Esophagus squamous epithelium (tissue), 5 donors: ENCODE measurements at places on chromosomes 7 and 10.

- no peak for DNase-seq
These were observed 384 bp upstream of the TMEM229A start for GRCh38 chr7:124033095-124033806.

GRCh38 chr10:112587729-112588128 lies 140.7 kb downstream of the VTI1A start:
- DNase-seq: no peak

GRCh38 chr7:5283421-5284303 lies 919 bp downstream of the SLC29A4 start:
- no peak for DNase-seq

- no peak for DNase-seq
These were observed 1.2 kb upstream of the TMEM243 start for GRCh38 chr7:87220734-87221215.

DNA sequence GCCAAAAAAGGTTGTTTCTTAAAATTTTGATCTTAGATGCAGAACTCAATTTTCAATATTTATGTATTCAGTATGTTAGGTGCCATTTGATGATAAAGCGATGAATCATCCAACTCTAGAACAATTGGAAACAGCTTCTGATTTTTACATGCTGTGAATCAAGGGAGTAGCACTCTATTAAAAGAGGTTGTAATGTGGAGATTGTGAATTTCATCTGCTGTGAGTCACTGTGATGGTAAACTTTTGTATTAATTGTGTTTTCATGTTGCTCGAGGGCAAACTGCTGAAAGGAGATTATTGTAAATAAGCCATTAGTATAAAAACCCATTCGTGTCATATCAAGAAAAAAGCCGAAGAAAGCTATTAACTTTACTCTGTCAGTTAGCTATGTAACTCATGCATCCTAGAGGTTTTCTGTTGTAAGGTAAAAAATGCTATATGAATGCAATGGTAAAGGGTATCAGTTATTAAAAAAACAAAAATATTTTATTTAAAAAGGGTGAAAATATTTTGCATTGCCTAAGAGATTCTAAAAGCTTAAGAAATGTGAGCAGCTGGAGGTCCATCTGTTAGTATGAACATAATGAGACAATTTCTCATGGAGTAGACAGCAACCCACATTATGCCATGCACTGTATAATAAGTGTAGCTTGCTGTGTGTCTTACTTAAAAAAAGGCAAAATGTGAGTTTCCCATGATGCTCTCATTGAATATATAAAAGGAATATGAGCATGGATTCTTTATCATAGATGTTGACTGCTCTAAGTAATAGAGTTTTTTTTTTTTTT lies 511.0 kb upstream of the PCDH15 start:
- DNase-seq: no peak

GRCh38 chr10:124083740-124084397 lies 9.5 kb downstream of the CHST15 start:
- no peak for DNase-seq

DNA sequence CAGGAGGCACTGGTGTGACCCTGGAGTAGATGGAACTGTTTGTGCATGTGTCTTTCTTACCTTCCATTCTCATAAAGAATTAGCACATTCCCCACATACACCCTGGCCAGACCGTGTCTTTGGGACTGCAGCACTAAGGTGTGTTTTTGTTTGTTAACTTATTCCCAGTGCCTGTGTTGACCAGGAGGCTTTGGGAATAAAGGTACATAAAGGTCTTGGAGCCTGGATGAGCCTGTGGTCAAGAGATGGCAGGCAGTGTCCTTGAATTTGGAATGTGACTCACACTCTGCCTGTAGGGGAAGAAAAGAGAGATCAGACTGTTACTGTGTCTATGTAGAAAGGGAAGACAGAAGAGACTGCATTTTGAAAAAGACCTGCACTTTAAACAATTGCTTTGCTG lies 137.6 kb downstream of the LYZL1 start:
- no peak for DNase-seq

DNA sequence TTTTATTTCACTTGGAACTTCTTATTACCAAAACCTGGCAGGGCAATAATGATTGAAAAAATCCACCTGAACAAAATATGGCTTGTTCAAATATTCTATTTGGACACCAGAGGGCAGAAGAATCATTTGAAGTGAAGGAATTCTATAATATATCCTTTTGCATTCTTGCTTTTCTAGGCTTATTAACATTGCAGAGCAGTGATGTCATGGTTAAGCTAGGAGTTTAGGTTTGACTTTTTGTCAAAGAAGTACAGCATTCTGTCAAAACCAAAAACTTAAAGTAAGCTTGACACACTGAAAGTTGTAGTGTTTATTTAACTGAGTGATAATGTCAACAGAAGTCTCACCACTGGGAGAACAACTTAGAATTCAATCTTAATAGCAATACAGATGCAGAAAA lies 156.0 kb downstream of the SEMA3D start:
- DNase-seq: no peak

- no peak for DNase-seq
These were observed 6.1 kb downstream of the MSMB start for GRCh38 chr10:46040004-46040403.

DNA sequence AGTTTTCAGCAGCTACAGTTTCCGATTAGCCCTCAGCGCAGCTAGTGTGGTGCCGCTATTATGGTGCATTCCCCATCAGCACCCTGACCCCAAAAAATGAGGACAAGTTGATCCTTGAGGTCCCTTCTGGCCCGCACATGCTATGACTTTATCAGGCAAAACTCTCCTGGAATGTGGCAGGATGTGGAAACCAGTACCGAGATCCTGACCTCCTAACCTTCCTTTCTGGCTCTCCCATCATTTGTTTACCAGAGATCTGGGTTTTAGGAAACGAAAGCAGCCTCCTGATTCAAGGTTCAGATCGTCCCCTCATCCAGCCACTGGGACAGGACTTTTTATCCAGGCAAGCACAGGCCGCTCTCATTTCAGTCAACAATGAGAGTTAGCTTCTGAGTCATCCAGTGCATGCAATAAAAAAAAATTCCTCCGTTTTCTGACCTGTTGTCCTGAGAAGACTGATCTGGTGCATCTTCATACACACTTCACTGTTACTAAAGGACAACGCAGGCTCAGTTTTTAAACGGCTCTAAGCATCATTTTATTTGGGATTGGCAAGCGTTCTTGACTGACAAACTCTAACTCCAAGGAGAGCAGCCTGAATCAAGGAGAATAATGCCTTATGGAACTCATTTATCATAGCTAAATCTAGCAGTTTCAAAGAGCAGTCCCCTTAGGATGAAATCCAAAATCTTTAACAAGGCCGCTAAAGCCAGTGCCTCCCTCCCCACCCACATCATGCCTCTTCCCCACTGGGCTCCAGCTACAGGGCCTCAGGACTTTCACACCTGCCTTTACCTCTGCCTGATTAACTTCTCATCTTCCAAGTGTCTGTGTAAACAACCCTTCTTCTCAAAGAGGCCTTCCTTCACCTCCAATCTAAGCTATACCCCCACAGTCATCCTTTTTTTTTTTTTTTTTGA lies 17.1 kb downstream of the PDLIM1 start:
- no peak for DNase-seq

GRCh38 chr7:10756981-10757380 lies 216.7 kb upstream of the PHF14 start:
- no peak for DNase-seq

DNA sequence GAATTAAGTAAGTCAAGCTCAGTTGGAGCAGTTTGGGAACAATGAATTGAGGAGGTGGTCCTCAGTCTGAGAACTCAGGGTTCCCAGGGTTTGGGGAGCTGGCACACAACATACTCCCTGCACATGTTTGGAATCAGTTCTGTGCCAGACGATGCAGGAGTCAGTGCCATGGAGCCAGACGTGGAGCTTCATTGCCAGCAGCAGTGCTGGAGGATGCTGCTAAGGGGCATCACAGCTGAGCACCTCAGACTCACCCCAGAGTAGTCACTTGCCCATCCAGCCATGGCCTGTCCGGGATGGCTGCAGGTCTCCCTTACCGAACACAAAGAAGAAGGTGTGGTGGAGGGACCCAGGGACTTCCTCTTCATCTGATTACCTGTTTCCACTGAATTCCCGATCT lies 7.9 kb downstream of the GIMAP5 start:
- DNase-seq: no peak

- DNase-seq: no peak
These were observed 142.4 kb downstream of the ADCY1 start for GRCh38 chr7:45716380-45717203.

DNA sequence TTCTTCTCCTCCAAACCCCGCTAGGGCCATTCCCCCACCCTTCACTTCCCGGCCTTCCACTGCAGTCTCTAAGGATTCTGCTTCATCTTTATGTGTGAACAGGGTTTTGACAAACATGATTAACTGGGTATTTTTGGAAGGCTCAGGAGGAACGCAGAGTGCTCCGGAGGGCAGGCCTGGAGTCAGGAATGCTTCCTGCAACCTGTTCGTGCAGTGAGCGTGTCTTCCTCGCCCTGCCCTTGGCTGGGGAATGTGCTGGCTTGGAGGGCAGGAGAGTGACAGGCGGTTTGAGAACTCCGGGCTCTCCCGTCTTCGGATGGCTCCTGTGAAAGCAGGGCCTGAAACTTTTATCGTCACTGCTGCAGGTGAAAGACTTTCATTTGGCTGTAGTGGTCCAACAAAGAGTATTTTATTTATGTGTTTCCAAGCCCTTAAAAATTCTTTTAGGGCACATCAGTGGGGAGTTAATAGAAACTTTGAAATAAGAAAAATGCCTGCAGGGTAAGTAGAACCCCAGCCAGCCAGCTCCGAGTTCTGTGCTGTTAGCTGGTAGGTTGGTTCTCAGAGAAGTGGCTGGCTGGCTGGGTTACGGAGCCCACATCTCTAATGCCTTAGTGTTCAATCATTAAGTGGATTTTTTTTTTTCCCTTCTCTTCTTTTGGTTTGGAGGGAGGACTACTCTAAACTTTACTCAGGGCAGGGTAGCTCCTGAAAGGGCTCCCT lies 51.0 kb downstream of the TCF7L2 start:
- DNase-seq: no peak

GRCh38 chr7:42014625-42015618 lies 222.1 kb downstream of the GLI3 start:
- DNase-seq: no peak

- no peak for DNase-seq
These were observed 134.8 kb upstream of the NAMPT start for GRCh38 chr7:106419455-106420182.

DNA sequence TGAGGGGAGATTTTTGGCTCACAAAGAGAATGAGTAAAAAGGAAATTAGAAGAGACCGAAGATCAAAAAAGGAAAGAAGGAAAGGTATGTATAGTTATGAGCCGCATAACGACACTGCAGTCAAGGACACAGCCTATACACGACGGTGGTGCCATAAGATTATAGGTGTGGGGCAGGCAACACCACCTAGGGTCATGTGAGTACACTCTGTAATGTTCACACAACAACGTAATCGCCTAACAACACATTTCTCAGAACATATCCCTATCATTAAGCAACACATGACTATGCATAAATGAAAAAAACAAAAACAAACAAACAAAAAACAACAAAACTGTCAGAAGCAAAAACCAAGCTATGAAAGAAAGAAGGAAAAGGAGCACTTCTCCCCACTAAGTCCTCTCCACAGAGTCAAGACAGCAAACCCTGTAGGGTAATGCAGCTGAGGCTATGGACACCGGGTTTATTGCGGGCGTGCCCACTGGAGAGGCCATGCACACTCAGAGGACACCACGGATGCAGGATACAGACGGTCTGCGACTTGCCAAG lies 45.1 kb downstream of the PIP4K2A start:
- no peak for DNase-seq

DNA sequence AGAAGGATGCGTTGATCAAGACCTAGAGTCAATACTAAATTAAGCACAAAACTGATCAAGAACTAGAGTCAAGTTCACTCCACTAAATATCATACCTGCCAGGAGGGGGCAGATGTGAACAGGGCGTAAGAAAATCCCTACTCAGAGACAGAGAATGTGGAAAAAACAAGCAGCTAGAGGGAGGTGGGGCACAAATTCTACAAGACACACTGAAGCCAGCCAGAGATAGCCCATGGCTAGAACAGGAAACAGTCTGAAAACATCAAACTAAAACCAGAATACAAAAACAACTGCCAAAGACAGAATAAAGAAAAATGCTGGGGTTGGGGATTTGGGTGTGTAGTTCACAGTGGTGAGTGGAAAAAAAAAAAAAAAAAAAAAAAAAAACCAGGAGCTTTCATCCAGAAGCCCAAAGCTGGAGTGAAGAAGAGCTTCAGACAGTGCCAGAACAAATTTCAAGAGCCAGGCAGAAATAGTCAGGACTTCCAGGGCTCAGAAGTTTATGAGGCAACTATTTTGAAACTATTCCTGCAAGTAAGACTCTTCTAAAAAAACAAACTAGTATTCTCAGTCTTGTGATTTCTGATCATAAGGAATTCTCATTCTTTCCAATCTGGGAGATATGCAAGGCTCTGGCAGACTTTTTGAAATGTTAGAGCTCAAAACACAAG lies 118.3 kb downstream of the CCDC71L start:
- DNase-seq: no peak

GRCh38 chr10:78520737-78521430 lies 487.2 kb downstream of the RPS24 start:
- DNase-seq: no peak

- DNase-seq: no peak
These were observed 56.5 kb upstream of the SP4 start for GRCh38 chr7:21371360-21371759.

GRCh38 chr10:73209705-73210104 lies 37.4 kb downstream of the DNAJC9 start:
- DNase-seq: no peak

- DNase-seq: no peak
These were observed 246.3 kb downstream of the ACTR3B start for GRCh38 chr7:153005750-153006435.

DNA sequence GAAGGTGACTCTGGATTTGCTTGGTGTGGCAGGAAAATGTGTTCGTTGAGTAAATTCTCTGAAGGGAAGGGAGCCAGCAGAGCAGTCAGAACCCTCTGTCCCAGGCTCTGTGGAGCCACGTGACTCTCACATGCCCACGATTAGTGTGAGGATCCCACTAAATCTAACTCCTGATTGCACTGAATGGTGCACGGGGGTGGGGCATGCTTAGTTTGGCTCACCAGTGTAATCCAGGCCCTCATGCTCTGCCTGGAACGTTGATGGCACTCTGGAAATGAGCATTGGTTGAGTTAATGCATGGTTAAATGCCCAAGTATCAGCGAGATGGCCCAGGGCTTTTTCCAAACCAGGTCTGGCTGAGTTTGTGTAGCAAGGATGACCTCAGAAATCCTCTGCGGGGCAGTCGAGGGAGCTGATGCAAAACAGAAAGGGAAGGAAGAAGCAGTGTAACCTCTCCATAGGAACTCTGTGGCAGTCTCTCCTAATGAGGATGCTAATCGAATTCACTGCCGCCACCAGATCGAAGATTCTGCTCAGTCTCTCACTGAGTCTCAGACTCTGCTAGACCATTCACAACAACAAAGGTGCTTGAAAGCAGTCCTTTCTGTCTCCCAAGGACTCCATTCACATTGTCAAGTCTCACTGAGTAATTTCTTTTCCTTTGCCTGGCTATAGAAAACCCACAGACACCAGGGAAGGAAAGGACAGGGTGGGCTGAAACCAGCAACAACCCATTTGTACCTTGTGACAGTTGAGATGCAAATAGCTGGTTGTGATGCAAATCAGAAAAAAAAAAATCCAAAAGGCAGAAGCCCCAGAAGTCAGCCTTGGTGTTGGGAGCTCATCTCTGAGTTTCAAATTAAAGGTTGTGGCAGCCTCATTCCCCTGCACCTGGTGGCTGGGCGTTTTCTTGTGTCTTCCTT lies 98.1 kb downstream of the C10orf105 start:
- DNase-seq: no peak
